Stimulated activated CD4-positive, alpha-beta T cell treated with anti-CD3 and anti-CD28 coated beads, Interleukin-2, amount 100 ng/mL, for 24 hours (primary cell): ENCODE measurements at places on chromosomes 16 and 17.

DNA sequence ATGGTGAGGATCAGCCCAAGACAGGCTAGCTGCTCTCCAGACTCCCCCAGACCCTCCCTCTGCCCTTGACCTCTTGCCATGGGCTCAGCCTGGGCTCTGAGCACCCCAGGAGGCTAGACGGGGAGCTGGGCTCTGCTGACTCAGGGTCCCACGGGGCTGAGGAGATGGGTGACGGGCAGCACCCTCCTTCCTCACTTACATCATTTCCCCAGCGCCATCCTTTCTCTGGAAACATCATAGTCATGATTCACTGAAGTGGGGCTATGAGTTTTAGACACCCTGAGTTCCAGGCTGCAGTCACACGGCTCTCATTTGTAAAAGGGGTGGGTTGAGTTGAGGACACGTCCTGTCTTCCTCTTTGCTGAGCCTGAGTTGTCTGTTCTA is 3.0 kb upstream of the ITGAX start:
- DNase-seq = no peak

GRCh38 chr17:48618256-48618896 is 3.3 kb upstream of the HOXB8 start:
- peak; percentile 88 for DNase-seq

DNA sequence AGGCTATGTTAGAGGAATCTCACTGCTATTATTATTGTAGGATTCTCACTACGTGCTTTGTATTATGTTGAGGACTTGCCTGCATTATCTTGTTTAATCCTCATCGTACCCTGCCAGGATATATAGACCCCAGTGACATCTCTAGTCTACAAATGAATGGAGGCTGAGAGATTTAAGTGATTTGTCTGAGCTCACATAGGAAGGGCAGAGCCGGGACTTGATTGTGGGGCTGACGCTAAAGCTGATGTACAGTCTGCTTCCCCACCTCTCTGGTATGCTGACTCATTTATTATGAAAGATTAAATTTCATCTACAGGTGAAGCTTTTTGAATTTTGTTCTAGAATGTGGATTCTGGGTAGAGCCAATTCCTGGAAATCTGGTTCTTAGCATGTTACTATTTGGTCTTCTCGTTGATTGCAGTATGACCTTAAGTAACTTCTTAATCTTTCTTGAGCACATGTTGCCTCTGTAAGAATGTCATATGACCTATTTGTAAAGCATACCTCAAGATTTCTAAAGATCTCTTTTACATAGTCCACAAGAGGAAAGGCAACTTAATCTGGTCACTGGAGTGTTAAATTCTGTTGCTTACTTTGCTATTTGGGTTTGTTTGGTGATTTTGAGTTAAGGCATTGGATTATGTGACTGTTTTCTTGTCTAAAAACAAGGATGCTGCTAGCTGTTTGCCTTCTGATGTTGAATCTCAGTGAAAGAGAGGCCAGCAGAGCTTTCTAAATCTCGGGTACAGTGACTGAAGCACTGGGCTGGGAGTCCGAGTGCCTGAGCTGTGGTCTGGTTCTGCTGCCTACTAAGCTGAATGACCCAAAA is 12.4 kb downstream of the METTL9 start:
- no peak for DNase-seq

DNA sequence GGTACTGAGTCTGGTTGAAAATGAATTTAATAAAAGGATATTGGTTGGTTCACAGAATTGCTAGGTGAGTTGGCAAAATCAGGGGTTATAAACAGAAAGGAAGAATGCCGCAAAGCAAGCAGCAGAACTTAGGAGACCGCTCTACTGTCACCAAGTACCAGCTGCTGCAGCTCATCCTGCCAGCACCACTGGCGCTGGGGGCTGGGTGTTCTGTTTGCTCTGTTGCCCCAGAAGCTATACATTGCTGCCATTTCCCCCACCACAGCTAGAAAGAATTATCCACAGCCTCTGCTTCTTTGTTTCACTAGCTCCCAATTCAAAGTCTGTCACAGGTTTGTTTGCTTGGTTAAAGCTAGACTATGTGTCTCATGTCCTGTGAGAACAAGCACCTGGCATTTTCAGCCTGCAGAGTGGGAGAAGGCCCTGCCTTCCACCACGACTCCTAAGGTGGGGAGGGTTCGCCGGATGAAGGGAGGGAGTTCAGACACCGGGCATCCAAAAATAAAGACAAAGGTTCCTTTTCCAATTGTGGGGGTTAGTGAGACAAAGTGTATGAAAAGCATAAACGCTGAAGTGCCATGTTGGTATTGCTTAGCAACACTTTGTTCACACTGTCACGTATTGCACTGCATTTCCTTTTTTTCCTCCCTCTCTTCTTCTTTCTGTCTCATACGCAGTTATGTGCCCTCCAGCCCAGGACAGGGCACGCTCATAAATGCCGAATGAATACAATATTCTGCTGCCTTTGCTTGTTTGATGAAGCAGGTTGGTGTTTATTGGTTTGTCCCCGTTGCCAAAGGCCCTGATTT is 9.6 kb upstream of the CPD start:
- DNase-seq = no peak

DNA sequence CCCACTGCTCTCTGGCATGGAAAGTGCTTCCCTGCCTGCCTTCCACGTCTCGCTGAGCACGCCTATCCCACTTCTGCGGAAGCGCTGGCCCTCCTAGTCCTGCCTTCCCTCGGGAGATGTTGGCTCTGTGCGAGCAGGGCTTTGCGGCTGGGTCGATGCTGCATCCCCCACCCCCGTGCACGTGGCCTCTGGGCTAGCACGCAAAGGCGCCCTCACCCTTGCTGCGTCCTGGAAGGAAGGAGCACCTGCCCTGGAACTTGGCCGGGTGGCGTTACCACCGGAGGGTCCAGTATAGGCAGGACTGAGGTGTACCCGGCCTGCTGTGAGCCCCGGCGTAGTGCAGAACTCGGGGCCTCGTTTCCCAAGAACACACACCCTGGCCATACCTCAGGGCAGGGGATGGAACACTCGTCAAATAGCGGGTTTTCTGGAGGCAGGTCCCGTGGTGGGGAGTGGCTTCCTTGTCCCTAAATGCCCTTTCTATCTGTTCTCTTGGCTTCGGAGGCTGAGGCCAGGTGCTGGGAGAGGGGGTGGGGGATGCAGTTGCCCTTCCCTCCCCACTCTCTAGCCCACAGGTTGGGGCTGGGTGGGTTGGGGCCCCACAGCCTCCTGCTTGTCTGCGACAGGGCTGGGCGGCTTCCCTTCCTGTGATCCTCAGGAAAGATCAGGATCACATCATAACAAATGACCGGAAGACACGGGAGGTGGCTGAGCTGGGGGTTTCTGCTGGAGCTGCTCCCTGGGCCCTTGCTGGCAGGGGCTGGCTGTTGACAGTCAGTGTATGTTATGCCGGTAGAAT is 17.4 kb downstream of the BAIAP2 start:
- no peak for DNase-seq

GRCh38 chr16:57589374-57589773 is 39.1 kb upstream of the ADGRG1 start:
- no peak for DNase-seq

- no peak for DNase-seq
Measured at GRCh38 chr16:75460446-75460845, 4.0 kb downstream of the TMEM170A start.

- no peak for DNase-seq
Measured at GRCh38 chr17:57562184-57562698, 182.9 kb downstream of the CCDC182 start.

DNA sequence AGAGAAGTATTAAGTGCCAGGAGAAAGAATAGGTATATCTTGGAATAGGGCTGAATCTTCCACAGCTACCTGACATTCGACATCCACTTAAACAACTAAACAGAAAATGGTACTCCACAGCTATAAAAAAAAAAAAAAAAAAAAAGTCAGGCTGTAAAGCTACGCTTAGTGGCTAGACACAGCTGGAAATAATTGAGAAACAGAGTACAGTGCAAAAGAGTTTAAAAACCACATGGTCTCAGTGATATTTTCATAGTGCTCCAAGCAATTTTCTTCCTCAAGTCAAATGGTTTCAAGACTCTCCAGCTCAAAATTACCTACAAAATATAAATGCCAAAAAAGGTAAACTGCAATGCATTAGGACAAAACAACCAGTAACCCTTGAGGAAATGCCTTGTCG is 607.1 kb downstream of the KCNJ2 start:
- DNase-seq = no peak

DNA sequence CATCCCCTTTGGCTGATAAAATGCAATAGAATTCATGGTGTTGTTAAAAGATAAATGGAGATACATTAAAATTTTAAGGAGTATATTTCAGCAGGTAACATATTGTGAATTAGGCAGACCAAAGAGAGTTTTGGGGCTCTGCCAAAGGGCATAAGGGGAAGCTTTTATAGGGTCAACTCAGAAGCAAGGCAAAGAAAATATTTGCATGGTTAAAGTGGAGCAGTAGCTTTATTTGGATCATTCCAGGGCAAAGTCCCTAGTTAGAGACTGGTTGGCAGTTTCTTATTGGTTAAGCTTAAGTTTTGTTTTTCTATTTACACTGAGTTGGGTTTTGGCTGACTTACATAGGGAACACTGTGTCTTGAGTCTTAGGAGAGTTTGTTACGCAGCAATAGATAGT is 75.1 kb upstream of the CA10 start:
- no peak for DNase-seq

GRCh38 chr16:24526701-24527495 is 12.5 kb upstream of the RBBP6 start:
- DNase-seq = no peak

DNA sequence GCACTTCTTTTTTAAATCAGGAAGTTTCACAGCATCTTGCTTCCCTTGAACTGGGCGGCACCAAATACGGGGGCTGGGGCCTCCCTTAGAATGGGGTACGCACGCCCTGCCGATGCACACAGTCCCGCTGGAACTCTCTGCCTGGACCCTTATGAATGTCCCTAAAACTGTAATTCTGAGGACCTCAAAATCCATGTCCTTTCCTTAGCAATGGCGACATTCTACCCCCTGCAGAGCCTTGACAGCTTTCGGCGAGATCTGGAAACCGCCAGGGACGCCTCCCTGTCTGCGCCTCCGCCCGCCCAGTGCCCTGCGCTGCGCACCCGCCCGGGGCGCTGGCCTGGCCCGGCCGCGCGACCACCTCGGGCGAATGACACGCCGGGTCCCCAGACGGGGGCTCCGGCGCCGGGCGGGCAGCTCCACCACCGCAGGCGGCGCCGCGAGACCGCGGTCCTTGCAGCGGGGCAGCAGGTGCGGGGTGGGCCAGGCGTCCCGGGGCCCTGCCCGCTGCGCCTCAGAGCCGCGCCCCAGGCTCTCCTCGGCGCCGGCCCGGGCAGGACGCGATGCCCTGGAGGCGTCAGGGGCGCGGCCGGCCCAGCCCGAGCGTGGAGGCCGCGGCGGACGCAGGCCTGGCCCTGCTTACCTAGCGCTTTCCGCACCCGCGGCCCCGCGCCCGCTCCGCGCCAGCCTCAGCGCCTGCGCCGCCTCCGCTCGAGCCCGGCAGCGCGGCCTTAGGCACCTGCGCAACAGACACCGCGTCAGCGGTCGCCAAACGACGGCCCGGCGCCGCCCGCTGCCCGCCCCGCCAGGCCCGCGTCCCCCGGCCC is 548 bp downstream of the HAGH start:
- DNase-seq = peak; percentile 76

GRCh38 chr17:9001559-9001958 is 19.8 kb upstream of the NTN1 start:
- no peak for DNase-seq

DNA sequence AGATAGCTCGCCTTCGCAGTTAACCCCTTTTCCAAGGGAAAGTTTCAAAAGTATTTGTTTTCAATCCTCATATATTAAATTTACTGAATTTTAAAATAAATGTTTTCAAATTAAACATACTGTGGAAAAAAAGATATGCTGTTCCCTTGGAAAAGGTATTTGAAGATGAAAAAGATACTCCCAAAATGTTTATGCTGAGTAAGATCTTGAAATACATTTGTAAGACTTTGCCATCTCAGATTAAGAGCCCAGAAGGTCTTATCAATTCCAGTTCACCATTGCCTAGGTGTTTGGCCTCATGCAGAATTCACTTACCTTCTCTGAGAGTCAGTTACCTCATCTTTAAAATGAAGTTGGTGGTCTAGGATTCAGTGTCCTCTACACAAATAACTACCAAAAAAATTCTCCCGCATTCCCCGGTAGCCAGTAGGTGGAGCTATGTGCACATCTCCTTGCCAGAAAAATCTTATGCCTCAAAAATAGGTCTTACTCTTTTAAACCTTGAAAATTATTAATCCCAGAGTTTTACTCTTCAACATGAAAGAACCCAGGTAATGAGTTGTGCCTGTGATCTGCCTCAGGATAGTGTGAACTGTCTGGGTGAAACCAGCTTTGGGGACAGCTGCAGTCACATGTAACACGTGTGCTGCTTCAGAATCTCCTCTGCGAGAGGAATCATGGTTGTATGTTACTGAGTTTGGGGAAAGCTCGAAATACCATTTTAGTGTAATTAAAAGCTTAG is 178.3 kb downstream of the MRTFB start:
- peak; percentile 56 for DNase-seq

DNA sequence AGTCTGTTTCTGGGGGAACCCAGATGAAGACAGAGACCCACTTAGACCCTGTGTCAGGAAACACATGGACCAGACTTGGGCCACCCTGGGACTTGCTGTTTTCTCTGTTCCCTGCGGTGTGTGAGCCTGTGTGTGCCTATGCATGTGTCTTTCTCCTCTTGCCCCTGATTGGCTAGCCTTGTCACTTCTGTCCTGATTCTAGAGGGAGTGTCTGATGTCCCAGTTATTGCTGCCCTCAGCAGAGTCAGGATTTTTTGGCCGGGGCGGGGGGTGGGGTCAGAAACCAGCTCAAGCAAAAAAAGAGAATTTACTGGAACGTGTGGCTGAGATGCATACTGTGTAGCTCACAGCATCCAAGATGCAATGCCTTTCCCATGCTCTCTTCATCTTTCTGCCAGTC is 30.5 kb downstream of the PLCG2 start:
- DNase-seq = no peak

GRCh38 chr17:39069114-39069756 is 82.2 kb downstream of the PLXDC1 start:
- DNase-seq = no peak

DNA sequence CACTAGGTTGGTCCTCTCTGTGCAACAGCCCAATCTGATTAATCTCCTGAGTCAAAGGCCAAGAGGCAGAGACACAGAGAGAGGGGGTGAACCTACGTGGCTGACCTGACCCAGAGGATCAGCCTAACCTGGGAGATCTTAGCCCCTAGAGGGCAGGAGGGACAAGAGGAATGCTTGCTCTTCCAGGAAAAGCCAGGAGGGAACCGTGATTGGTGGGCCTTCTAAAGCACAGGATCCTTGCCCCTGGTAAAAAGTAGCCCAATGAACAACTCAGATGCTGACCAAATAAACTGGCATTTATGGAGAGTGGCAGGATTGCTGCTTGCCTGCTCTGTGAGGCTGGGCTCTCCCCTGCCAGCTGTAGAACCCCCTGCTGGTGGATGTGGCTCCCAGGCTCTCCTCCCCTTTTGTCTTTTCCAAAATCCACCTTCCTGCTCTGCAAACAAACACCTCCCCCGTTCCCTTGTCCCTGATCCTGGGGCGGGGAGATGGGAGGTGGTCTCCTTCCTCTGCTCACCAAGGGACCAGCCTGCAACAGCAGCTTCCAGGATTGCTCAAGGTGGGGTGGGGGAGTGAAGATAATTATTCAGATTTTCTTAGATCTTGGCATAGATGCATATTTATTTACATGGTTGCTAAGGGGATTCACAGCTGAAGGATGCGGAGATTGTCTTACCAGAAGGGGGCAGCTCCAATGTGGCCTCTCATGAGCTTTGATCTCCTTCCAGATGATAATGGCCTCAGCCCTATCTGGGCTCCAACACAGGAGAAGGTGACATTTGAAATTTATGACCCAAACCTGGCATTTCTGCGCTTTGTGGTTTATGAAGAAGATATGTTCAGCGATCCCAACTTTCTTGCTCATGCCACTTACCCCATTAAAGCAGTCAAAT is 71.9 kb downstream of the SDR42E1 start:
- DNase-seq = no peak

GRCh38 chr17:56540836-56541235 is 52.7 kb upstream of the NOG start:
- no peak for DNase-seq
